ENCODE measurements at places on chromosomes 5 and 9. TPM values are rescaled to one million over a fixed set of nuclear protein-coding genes. Genes with fewer than 3 reads are reported as not detected.

The TGFBI gene
- total RNA-seq = 8.9 TPM

The IFNK gene
- not detected for total RNA-seq

The ADAMTS16 gene
- 14.3 TPM for total RNA-seq

The PCDHA9 gene
- total RNA-seq = 3.3 TPM

The PDLIM4 gene
- 31.8 TPM for total RNA-seq

The STK32A gene
- total RNA-seq = 2.0 TPM

DNA sequence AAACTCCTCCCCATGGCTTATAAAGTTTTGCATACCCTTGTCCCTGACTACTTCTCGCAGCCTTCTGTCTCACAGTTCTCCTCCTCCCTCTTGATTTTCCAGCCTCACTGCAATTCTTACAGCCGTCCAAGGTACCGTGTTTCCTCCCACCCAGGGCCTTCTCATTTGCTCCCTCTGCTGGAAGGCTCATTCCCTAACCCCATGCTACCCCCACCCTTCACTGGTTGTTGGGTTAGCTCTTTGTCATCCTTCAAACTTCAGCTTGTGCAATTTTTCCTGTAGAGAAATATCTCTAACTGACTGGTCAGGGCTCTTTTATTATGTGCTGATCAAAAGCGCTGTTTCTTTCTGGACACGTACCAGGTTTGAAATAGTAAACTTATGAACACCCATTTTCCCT lies 329.2 kb downstream of the EBF1 start:
- no peaks in the 10 kb centered on the region for H3K27me3 ChIP-seq
- no peak overlapping the region for H3K4me3 ChIP-seq
- no peaks in the 10 kb centered on the region for H3K4me1 ChIP-seq
- peak; percentile 78 for DNase-seq
- H3K27ac ChIP-seq = no peak overlapping the region

DNA sequence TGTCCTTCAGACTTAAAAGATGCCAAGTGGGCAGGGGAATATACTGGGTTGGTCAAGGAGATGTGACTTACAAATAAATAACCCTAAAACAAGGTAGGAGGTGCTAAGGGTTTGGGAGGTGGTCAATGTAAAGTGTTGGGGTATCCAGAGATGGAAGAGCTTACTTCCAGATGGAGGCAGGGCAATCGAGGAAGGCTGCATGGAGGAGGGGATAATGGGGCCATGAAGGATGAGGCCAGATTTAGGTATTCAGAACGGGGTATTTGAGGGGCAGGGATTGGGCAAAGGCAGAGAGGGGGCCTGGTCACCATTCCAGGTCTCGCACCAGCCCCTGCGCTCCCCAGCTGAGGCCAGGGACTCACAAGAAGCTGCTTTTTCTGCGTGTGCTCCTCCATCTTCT lies 57.9 kb upstream of the FBXW11 start:
- H3K36me3 ChIP-seq = no peaks in the 10 kb centered on the region
- no peak overlapping the region for H3K4me3 ChIP-seq
- H3K27ac ChIP-seq = no peak overlapping the region
- H3K4me1 ChIP-seq = peaks cover 4% of the 10 kb centered on the region

DNA sequence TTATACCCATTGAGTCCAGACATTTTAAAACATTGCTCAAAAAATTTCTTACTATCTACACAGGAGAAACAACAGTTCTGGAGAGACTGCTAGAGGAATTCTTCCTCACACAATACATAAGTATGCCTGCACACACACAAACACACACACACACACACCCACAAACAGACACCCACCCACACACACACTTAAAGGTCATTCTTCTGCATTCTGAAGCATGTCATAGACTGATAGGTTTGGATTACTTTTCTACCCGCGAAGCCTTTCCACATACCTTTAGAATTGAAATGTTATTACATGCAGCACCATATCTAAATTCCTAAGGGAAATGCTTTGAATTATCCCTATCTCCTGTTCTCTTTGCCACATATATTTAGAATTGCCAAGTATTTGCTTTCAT lies 80.2 kb downstream of the FAM174A start:
- no peak overlapping the region for H3K4me3 ChIP-seq
- no peak overlapping the region for H3K27ac ChIP-seq
- no peaks in the 10 kb centered on the region for H3K36me3 ChIP-seq
- no peaks in the 10 kb centered on the region for H3K4me1 ChIP-seq
- H3K27me3 ChIP-seq = no peaks in the 10 kb centered on the region

DNA sequence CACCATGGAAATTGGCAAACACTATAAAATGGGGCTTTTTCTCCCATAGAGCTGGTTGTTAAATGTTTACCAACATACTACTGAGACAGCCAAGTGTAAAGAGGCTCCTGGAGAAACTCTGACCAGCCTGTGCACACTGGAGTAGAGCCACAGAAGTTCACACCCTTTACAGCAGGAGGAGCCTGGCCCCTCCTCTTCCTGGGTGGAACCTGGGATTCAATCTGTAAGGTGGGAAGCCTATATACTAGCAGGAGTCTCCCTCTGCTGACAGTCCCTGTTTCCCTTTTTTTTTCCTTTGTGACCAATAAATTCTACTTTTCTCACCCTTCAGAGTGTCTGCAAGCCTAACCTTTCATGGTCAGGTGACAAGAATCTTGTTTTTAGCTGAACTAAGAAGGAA lies 10.4 kb upstream of the SLC30A5 start:
- no peaks in the 10 kb centered on the region for H3K27me3 ChIP-seq
- no peaks in the 10 kb centered on the region for H3K36me3 ChIP-seq
- no peaks in the 10 kb centered on the region for H3K4me1 ChIP-seq
- H3K4me3 ChIP-seq = no peak overlapping the region

DNA sequence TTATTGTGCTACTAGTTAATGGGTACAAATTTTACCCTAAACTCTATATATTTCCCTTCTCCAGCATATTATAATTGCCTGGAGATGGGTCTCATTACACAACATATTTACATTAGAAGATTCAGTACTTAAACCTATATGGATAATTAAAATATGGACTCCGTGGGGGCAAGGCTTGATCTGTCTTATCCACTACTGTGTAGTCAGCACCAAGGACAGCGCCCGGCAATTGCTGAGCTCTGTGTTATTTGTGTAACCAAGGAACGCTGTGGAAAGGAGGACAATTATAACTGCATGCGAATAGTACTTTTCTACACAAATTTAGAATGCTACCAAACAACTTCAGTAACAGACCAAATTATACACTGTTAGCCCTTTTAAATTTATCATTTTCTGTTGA lies 77.7 kb downstream of the DNAH5 start:
- no peak overlapping the region for H3K27ac ChIP-seq
- no peaks in the 10 kb centered on the region for H3K4me1 ChIP-seq
- H3K4me3 ChIP-seq = no peak overlapping the region
- no peaks in the 10 kb centered on the region for H3K36me3 ChIP-seq

DNA sequence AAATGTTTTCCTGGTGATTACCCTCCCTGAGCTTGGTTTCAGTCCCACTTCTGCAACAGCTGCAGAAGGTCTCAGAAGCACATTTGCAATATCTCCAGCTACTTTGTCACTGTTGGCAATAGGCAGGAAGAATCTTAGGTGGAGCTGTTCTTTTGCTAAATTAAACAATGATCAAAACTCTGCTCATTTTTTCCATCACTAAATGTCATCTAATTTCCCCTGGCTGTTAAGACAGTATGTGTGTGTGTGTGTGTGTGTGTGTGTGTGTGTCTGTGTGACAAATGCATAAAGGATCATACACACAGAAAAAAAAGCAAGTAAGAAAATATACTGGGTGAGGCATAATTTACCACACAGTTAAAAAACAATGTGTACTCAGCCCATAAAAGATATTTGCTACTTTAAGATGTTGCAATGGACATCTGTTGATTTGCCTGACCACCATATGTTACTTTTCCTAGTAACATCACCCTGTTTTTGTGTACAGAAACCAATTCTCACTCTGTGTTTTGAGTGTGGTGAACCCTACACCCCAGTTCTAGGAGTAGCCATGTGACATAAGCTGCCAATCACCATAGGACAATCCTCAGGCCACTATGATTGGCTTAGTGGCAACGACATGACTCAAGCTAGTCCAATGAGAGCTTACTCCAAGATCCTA lies 572.6 kb upstream of the CLINT1 start:
- H3K27ac ChIP-seq = no peak overlapping the region
- no peak for DNase-seq
- H3K36me3 ChIP-seq = no peaks in the 10 kb centered on the region
- no peaks in the 10 kb centered on the region for H3K27me3 ChIP-seq
- H3K4me1 ChIP-seq = no peaks in the 10 kb centered on the region

DNA sequence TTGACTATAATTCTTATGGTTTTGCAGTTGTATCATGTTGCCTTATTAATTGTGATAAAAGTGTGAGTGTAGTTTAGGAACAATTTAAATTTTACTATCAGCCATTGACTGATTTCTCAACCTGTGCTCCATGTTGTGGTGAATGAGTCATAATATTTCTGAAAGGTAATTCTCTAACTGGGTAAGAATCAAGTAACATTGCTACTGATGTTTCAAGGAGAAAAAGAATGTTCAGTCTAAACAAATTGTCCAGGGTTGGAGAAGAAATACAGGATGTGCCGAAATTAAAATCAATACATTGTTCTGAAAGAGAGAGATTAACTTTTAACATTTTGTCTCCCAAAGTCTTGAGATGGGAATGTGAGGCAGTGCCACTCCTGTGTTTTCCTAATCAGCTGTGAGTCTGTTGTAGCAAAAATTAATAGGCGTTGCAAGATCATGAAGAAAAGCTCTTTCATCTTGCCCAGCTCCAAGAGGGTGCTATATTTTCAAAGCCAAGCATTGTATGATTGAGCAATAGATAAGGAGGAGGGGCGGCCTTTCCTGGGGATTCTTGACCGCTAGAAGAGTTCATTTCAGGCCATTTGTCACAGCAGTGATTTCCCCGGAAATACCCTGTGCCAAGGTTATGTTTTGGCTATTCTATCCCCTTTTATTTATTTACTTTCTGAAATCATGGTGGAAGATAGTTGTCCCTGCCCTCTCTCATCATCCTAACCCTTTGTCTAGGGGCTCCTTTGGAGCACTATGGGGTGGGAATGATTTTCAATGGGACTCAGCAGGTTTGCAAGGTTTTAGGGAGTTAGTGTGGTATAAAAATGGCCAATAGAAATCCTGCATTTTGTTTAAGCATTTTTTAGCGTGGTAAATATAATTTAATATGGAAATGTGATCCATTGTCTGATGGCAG lies 151.6 kb downstream of the FOCAD start:
- H3K36me3 ChIP-seq = no peaks in the 10 kb centered on the region
- no peak overlapping the region for H3K27ac ChIP-seq
- no peaks in the 10 kb centered on the region for H3K4me1 ChIP-seq
- DNase-seq = no peak
- H3K27me3 ChIP-seq = no peaks in the 10 kb centered on the region

Measured in GM23338 (cell line).